CD4-positive, alpha-beta T cell treated with Interleukin-4 for 1 hour (primary cell): ENCODE measurements at places on chromosomes 2 and 18.

DNA sequence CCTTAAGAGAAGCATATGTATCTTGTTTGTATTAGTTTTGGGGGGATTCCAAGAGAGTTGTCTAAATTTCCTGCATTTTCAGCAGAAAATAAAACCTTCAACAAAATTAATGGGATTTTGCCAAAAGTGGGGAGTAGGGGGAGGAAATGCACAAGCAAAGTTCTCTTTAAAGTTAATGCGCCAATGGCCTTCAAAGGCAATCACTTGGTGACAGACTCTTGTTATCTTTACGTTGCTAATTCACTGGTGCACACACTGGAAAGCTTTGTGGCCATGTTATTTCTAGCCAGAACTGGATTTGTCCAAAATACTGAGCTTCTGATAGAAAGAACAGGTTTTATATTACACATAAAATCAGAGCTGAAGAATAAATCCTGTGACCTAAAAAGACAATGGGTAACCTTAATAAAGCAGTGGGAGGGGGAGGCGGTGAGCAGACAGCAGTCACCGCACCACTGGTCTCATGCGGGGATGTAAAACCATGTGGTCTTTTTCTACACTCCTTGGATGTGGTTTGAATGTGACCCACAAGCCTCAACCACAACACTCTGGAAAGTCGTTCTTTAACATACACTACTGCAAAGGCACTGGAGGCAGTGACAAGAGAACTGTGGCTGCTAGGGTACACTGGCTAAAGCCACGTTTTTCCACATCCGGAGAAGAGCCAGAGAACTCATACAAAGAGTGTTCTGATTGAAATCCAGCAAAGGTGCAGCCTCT lies 176.9 kb upstream of the SMAD7 start:
- DNase-seq, result no peak

DNA sequence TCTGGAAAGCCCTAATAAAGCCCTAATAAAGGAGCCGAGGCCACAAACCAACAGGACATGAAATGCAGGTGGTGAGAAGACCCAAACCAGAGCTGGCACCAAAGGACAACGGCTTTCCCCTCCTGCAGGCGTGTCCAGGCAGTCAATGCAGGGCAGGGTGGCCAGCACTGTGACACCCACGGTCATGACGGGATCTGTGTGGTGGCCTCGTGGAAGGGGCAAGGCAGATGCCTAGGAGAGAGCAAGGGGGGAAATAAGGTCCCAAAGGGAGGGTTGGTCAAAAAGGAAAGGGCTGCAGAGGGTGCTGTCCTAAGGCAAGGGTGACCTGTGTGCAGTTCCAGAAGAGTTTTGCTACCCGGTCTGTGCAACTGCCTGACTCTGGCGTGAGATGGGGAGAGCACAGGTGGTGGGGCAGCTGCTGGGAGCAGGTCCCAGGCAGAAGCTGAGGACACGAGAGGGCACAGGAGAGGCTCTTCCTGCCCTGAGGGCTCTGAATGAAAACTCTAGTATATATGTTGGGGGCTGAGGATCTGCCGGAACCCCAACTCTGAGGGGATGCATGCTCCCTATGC lies 156.7 kb downstream of the TPO start:
- no peak for DNase-seq

DNA sequence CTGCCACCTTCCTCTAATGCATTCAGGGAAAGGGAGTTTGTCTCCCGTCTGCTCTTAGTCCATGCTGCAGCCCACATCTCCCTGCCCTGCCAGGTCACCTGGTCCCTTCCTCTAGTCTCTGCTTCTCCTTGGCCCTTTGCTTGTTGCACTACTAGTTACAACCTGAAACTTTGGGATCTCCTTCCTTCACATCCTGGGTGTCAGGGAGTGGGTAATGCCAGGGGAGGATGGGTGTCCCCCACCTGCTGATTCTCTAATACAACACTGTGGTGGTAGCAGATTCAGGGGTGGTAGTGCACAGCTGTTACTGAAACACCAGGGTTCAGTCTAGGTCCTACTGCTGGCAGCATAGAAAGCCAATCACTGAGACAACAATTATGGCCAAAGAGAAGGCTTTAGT lies 31.2 kb upstream of the COX7A2L start:
- no peak for DNase-seq

- DNase-seq, result no peak
These were observed 1140.8 kb upstream of the CELF4 start for GRCh38 chr18:38706373-38706772.

- no peak for DNase-seq
These were observed 14.4 kb upstream of the PSMA8 start for GRCh38 chr18:26119246-26119645.

DNA sequence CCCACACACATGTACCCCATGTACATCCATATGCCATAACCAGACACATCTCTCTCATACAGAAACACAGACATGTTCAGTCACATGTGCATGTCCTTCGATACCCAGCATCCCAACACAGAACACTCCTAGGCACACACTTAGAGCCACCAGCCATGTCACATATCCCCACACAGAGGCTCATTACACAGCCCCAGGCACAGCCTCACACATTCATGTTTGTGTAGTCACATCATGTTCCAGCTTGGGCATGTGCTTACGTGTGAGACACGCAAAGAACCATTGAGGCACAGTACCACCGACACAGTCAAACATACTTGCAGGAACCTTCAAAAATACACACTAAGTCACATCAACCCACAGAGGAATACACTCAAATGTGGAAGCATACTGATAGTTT lies 17.3 kb downstream of the FBXO41 start:
- no peak for DNase-seq

DNA sequence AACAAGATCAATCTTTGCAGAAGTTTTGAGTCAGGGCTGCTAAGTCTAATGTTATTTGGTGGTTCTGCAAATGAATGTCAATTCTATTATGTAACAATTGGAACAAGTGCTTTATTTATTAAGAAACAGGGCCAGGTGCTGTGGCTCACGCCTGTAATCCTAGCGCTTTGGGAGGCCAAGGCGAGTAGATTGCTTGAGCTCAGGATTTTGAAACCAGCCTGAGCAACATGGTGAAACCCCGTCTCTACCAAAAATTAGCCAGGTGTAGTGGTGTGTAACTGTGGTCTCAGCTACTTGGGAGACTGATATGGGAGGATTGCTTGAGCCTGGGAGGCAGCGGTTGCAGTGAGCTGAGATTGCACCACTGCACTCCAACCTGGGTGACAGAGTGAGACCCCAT lies 13.2 kb upstream of the RNF103 start:
- DNase-seq, result no peak

GRCh38 chr2:63755965-63756364 lies 85.7 kb upstream of the UGP2 start:
- no peak for DNase-seq

DNA sequence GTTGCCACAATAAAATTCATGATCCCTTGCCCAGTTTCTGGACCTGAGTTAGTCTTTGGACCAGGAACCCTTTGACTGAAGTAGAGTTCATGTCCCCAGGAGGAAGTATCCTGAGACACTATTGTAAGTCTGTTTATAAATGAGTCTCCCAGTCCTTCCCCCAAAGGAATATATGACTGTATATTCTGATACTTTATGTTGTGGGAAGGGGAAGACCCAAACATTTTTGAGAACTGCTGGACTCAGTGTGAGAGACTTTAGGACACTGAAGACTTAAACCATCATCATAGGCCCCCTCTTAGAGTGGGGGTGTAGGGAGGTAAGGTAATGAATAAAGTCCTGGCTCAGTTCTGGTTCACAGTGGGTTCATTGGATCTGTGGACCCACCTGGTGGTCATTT lies 28.6 kb upstream of the CXCR4 start:
- no peak for DNase-seq

DNA sequence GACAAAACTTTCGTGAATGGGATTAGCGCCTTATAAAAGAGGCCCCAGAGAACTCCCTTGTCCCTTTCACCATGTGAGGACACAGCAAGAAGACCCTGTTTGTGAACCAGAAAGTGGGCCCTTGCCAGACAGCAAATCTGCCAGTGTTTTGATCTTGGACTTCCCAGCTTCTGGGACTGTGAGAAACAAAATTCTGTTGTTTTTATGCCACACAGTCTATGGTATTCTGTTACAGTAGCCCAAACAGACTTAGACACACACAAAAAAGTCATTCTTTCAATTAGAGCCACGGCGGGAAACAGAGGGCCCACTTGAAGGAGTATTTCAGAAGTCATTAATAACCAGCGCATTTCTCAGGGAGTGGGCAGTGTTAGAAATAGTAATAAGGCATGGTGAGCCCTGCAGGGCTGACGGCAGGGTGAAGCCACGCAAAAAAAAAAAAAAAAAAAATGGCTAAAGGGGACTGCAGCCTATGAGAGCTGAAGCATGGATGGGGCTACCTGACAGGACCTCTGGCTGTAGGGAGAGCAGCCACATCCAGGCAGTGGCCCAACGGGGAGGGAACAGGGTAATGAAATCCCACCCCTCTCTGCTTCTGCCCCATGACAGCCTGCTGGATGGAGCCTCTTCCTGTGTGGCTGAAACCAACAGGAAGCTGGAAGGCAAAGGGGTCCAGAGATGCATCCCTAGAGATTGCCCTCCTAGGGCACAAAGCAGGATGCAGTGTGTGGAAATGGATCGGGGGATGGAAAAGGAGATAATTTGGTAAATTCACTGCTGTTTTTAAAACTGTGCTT lies 189.3 kb downstream of the KCNS3 start:
- no peak for DNase-seq

GRCh38 chr2:230711224-230711623 lies 1.4 kb upstream of the CAB39 start:
- DNase-seq, result peak; percentile 25

- no peak for DNase-seq
These were observed 35.6 kb upstream of the PNPT1 start for GRCh38 chr2:55729136-55729685.

DNA sequence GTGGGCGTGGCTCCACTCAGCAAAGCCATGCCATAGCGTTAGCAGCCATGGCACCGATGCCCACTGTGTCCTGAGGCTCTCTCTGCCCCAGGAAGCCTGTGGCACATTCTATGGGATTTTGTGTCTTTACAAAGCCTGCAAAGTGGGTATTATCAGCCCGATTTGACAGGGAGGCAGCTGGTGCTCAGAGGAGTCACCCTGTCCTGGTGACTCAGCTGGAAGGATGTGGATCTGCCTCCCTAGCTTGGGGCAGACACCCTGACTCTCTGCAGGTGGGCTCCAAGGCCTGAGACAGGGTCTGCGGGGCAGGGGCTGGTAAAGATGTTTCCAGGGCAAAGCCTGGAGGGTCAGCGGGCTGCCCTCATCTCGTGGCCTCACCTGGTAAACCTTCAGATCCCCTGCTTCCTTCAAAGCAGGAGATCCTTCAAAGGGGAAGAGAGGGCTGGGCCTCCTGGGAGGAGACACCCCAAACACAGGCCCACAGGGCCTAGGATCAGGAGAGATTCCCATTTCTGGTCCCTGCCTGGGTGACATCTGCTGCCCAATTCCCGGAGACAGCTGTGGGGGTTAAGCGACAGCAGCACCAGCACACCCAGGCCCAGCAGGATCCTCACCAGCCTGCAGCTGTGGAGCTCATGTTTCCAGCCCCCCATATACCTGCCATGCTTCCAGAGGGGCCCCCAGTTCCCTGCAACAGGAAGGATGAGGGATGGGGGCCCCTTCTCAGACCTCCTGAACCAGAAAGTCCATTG lies 3.0 kb upstream of the ASB1 start:
- no peak for DNase-seq

DNA sequence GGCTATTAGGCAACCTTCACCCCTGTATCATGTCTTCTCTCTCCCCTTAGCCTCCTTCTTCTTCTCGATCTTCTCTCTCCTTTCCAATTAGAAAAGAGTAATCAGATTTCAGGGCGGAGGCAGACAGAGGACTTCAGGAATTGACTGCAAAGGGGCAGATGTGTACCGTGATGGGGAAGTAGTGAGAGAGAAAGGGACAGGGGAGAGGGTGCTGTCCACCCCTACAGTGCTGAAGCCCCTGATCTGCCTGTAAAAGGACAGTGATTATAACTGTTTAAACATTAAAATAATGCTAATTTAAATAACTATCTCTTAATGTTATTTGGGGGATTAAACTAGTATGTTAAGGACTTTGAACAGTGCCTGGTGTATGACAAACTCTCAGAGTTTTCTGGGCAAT lies 178.5 kb downstream of the ACTR3 start:
- no peak for DNase-seq

- peak; percentile 42 for DNase-seq
These were observed 102.9 kb upstream of the SLC8A1 start for GRCh38 chr2:40554665-40555294.

DNA sequence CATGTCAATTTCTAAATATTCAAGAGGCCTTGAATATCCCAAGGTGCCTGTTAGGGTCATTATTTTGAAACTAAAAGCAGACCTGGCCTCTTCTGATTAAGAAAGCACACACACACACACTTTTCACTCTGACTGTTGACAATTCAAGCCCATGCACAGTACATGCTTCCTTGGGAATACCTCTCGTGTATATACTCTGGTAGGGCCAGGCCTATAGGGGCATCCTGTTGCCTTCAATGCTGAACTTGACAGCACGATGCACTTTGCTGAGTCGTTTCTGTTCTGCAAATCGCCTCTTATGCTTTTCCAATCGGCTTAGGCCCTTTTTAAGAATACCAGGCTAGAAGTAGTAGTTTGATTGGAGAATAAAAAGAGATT lies 40.6 kb downstream of the IWS1 start:
- no peak for DNase-seq

DNA sequence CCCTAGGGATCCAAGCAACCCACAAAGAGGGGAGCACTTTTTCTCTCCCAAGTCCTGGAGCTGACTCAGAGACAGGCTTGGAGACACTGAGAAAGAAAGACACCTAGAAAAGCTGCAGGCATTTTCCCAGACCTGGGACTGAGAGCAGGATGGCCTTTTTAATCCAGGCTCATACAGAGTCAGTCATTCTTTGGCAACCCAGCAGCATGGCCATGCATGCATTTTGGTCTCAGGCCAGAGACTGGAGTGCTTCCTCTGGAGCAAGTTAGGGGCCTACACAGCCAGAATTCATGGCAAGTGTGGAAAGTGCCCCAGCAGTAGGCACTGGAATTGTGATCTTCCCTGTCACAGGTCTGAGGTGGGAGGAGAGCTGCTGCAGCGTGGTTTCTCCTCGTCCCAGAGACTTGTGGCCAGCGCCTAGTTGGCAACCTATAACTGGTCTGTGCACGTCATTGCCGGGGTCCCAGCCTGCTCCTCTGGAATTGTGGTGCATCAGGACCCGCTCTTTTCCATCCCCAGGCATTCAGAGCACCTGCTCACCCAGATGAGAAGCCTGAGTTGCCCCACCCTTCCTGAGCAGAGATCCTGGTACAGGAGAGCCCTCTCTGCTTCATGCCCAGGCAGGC lies 231.9 kb upstream of the RAB6C start:
- DNase-seq, result no peak

- no peak for DNase-seq
These were observed 62.2 kb downstream of the MFSD6 start for GRCh38 chr2:190470256-190470826.
